ENCODE measurements at places on chromosomes 4 and X. TPM values are rescaled to one million over a fixed set of nuclear protein-coding genes. Genes with fewer than 3 reads are reported as not detected.

GATA1 gene
- 0.44 TPM for total RNA-seq

ADRA2C gene
- total RNA-seq: 8.5 TPM

HSFX3 gene
- total RNA-seq: not detected

HMX1 gene
- total RNA-seq: 63.0 TPM

GRID2 gene
- total RNA-seq: 19.8 TPM

Data from camera-type eye (tissue), 1 donor.